ENCODE measurements at places on chromosomes 2 and 18.

DNA sequence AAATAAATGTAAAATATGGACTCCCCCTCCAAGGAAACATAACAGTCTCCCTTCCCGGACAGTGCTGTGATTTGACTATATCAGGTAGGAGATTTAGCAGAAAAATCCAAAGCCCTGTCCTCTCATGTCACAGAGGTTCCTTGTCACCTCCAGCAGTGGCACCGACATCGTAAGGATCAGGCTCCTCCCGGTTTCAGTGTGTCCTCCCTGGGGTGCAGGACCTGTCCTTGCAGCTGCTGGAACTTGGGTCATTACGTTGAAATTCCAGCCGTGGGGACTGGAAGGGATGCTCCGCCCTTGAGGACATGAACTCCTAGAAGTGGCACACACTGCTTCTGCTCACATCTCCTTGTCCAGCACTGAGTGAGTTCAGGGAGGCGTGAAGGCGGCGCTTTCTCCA is 101.1 kb upstream of the ODC1 start:
- DNase-seq, result no peak

DNA sequence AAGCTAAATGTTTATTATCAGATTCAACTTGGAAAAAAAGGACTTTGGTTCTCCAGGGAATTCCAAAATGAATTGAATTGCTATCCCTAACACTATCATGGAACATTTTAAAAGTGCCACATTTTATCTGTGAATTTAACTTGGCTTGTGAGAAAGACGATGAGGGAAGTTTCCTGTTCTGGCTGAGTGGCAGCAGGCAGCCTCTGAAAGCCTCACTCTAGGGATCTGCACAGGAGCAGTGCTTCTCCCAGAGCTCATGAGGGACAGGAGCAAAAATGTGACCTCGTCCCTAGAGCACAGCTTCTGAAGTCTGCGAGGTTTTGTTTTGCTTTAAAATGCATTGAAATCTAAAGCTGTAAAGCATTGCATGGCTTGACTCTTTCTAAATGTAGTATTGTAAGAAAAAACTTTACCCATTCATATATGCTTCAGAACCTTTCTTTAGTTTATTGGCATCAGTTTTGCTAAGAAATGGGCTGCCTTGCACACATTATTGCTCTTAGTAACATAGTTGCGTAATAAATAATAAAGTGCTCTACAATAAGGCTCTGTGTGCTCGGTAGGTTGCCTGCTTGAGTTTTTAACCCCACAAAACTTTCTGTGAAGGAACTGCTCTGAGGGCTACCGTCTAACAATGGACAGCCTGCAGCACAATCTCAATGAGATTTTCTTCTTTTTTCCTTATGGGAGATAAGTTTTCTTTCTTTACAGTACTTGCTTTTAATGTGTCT is 136.2 kb upstream of the CDCA7 start:
- DNase-seq, result peak; percentile 39

- DNase-seq, result no peak
Measured at GRCh38 chr2:224884188-224884587, 158.1 kb downstream of the DOCK10 start.

DNA sequence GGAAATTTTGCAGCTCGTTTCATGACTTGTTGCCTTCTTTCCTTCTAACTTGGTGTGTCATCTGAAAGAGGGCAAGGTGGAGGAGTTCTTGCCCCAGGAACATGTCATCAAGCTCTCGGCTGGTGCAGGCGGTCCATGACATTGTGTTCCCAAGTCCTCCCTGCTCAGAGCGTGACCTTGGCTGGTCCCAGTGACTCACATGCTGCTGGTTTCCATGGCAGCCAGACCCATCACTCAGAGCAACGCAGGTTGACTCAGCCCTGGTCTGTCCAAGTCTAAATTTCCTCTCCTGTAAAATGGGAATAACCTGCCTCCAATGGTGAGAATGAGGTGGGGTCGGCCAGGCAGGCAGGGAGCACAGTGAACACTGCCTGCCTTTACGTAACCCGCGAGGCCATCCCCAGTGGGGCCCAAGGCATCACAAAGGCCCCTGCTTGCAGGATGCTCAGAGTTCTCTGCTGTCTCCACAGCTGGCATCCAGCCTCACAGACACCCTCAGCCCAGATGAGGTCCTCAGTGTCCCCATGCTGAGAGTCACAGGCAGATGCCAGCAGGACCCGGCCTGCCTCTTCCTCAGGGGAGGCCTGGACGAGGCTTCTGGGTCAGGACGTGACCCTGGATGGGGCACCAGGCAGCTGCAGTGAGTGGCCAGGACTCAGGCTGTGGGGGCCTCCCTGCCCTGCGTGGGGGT is 143.7 kb downstream of the TPO start:
- peak; percentile 6 for DNase-seq

GRCh38 chr2:88810017-88810416 is 118.5 kb downstream of the RPIA start:
- DNase-seq, result no peak

- no peak for DNase-seq
Measured at GRCh38 chr2:85756822-85757435, 3.1 kb downstream of the ATOH8 start.

DNA sequence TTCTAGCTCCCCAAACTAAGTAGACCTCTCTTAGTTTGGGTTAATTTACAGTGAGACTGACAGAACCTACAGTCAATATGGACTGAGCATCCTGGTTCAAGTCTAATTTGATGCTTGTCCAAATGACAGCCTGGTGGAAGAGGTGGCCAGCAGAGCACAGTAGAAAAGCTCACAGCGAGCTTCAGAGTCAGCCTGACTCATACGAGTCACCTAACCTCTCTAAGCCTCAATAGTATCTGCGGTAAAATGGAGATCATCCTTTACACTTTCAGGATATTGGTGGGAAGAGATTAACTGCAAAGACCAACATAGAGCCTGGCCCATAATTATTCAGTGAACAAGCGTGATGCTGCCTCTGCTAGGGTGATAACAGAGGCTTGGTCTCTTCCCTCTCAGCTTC is 54.5 kb downstream of the DOCK10 start:
- DNase-seq, result no peak

- no peak for DNase-seq
Measured at GRCh38 chr18:78542204-78542603, 437.4 kb upstream of the SALL3 start.

- no peak for DNase-seq
Measured at GRCh38 chr2:24617424-24617823, 126.4 kb downstream of the NCOA1 start.

- peak; percentile 79 for DNase-seq
Measured at GRCh38 chr2:206981739-206982340, 42.5 kb downstream of the CPO start.

GRCh38 chr18:22981274-22982133 is 48.4 kb downstream of the RBBP8 start:
- DNase-seq, result no peak

Data from endothelial cell of umbilical vein (primary cell).